ENCODE measurements at places on chromosomes 3 and 15.

GRCh38 chr3:175741951-175742350 is 882.8 kb downstream of the NAALADL2 start:
- no peak for DNase-seq

- no peak for DNase-seq
These were observed 10.0 kb upstream of the CHRNB4 start for GRCh38 chr15:78651007-78651406.

DNA sequence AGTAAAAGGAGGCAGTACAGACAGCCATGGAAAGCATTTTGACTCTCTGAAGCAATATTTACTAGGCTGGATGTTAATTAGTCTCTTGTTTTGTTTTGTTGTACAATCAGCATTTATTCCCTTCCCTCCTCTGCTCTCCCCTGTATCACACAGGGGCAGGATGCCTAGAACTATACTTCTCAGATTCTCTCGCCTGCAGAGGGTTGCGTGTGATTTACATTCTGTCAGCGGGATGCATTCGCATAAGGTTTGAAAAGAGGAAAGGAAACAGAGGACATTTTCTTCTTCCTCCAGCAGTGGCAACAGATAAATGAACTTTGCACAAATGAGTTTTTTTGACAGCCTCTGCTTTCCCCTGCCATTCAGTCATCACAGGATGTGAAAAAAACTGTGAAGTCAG is 188.3 kb downstream of the RSL24D1 start:
- DNase-seq, result no peak

- no peak for DNase-seq
These were observed 91.6 kb upstream of the KLHL25 start for GRCh38 chr15:85886309-85886811.

- no peak for DNase-seq
These were observed 136.2 kb upstream of the PFN2 start for GRCh38 chr3:150106740-150107428.

DNA sequence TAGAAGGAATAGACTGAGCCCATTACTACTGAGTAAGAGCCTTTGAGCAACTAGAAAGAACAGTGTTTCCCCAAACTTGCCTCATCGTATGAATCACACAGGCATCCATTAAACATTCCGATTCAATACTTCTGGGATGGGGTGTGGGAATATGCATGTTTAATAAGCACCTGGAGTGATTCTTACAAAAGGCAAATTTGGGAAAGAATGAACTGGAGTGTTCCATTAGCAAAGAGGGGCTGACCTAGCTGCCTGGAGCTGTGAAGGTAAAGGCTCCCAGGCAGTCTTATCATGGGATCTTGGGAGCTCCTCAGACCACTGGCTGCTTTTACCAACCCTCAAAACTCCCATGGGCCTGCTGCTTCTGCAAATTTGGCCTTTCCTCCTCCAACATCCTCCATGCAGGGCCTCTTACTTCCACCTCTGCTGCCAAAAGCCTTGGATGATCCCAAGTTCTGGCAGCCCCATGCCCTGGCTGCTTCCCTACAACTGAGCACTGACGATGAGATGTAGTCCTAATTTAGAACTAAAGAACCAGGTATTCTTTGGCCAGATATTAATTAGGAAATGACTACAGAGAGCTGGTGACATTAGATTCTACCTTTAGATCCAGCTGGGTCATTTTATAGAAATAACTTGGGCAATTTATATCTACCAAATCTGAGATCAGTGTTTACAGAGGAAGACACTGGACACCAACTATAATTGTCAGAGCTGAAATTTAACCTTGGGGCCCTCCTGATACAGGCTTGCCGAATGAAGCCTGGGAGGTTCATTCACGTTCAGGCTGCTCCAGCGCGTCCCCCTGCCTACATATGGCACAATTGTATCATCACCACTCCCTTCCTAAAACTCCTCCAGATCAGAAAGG is 11.2 kb upstream of the HOMER2 start:
- DNase-seq, result no peak

- DNase-seq, result no peak
These were observed 145.4 kb upstream of the LRRFIP2 start for GRCh38 chr3:37319784-37320183.

DNA sequence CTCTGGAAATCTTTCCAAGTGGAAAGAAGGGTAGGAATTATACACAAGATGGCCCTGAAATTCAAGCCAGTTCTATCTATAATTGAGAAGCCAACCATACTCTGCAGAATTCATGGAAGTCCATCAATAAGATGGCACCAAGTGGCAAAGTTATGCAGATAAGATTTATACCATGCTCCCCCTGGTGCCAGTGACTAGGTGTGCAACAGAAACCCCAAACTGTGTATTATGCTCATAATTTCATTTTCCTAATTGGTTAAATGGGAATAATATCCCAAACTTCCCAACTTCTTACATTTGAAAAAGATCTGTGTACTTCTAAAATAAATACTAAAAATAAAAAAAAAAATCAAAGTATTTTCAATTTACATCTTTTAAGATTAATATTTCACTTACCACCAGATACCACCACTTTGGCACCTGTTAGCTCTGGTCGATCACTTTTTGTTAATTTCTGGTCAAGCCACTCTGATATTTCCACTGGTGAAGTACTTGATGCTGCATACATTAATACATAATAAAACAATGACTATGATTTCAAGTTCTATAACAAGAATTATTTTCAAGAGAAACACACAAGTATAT is 25.9 kb downstream of the ETFA start:
- DNase-seq, result no peak

GRCh38 chr15:88618686-88619085 is 2.5 kb upstream of the AEN start:
- DNase-seq, result no peak

GRCh38 chr3:142275856-142276255 is 50.5 kb upstream of the GK5 start:
- DNase-seq, result no peak

DNA sequence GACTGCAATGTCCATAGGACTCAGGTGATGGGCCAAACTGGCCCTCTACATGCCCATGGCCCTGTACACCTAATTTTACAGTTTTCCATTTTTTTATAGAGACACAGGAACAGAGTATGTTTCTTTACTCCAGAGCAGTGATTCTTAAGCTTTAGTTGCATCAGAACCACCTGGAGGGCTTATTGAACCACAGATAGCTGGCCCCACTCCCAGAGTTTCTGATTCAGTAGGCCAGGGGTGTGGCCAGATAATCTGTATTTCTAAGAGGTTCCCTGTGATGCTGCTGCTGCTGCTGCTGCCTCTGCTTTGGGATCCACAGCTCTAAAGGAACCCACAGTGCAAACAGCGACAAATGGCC is 5.1 kb downstream of the RBP1 start:
- no peak for DNase-seq

DNA sequence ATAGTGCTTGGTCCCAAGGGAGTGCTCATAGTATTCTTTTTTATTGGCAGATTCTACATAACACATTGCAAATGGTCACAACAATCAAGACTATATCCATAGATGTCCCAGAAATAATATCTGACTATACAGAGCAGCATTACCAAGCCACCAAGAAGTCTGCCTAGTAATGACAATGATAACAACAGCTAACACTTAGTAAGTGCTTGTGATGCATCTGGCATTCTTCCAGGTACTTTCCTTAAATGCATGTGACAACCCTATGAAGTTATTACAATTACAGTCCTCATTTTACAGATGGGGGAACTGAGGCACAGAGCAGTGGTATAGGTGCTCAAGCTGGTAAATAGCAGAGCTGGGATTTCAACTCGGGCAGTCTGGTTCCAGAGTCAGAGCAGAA is 49.6 kb upstream of the ICE2 start:
- no peak for DNase-seq

- DNase-seq, result no peak
These were observed 41.4 kb downstream of the PGPEP1L start for GRCh38 chr15:98966091-98966787.

DNA sequence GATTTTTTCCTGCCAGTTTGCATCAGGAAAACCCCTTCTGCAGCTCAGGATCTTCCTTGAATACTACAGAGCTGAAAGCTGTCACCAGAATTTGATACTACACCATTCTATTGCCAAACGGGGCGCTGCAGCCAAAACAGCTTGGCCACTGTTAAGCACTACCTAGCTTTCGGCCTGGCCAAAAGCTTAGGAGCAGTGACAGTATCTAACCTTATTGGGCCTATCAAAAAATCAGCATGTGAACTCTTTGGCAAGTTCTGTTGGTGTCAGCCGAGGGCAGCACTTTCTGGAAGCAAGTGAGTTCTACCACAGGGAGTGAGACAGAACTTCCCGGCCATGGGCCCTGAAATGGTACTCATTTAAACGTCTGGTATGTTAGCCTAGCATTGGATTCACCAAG is 16.1 kb upstream of the GYG1 start:
- no peak for DNase-seq

- DNase-seq, result no peak
These were observed 67.8 kb downstream of the ITGA11 start for GRCh38 chr15:68364028-68364659.

DNA sequence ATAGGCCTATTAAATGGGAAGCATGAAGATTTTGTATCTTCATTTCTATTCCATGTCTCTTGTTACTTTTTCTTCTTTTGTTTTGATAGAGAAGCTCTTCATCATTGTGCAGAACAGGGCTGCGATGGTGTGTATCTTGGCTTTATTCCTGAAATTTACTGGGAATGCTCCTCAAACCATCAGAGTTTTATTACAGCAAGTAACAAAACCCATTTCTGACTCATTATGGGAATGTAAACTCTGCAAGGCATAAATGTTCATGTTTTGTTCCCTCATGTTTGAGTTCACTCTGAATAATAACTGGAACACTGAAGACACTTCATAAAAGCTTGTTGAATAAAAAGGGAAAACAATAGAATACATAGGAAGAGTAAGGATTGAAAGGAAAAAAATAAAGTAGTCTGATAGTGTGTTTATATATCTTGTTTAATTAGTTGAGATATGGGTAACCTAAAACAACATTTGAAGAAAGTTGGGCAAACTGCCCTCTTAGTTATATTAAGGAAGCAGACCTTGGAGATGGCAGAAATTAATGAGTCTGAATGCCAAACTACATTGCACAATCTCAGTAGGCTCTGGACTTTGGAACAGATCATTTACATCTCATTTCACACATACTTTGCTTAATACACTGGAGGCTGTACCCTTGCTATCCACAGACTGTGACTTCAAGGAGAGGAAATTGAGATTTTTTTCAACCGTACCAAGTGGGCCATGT is 521.5 kb downstream of the GRM7 start:
- DNase-seq, result no peak

- DNase-seq, result no peak
These were observed 13.4 kb downstream of the TMEM207 start for GRCh38 chr3:190436331-190436730.

GRCh38 chr15:71747128-71748083 is 62.9 kb upstream of the NR2E3 start:
- no peak for DNase-seq

DNA sequence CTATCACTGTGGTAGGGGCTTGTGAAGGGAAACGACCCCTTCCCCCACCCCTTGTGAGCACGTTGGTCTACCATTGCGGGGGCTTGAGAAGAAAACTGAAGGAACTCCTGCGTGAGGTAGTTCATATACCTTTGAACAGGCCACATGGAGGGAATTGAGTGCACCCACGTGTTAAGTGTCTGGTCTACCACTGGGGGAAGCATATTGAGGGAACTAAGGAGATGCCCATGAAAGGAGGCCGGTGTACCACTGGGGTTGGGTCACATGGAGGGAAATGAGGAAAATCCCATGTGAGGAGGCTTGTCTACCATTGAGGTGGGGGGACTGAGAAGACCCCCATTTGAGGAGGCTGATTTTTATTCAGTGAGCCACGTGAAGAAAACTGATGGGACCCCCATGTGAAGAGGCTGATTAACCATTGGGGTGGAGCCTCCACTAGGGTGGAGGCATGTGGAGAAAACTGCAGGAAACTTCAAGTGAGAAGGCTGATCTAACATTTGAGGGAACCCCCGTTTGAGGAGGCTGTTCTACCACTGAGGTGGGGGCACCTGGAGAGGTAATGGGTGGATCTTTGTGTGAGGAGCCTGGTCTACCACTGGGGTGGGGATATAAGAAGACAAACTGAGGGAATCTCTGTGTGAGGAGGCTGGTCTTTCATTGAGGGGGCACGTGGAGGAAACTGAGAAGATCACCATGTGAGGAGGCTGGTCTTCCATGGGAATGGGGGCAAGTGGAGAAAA is 163.2 kb downstream of the FBLN2 start:
- DNase-seq, result no peak

DNA sequence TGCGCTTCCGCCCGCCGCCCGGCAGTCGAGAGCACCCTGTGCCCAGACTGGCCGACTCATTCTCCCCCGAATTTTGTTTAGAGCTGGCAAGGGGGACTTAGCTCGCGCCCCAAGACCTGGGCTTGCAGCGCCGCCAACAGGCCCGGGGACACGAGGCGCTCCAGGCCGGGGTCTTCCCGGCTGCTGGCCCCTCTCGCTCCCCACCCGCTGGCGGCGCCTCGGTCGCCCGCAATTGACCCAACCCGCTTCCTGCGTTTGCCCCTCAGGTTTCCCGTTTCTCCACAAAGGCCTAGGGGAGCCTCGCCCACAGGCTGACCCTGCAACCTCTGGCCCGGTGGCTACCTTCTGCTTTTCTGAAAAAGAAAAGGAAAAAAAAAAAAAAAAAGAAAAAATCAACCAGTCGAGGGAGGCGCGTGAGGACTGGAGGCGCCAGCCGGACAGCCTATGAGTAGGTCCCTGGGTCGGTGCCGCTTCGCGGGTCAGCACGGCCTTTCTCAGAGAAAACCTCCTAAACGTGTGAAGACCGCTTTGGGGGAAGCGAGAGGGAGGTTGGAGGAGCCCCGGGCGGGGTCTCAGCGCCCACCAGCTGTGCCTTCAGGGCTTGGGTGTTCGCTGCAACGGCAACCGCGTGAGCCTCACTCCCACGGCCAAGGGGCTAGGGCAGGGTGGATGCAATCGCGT is 7.2 kb downstream of the FOXL2 start:
- no peak for DNase-seq

DNA sequence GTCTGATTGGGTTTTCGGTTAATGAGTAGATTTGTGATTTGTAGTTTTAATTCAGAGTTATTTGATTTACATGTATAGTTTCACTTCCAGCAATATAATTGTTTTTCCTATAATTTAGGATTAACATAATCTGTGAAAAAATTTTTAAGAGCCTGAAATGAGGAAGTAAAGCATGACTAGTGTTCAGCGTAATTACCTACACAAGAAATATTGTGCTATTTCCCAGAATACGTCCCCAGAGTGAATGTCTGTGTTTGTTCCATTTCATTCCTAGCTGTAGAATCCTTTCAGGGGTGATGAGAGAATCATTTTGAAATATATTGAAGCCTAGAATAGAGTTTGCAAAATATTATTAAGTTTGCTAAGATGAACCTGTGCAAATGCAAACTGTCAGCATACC is 247.1 kb downstream of the BBX start:
- no peak for DNase-seq

- DNase-seq, result no peak
These were observed 812 bp downstream of the P4HTM start for GRCh38 chr3:48990636-48991469.

DNA sequence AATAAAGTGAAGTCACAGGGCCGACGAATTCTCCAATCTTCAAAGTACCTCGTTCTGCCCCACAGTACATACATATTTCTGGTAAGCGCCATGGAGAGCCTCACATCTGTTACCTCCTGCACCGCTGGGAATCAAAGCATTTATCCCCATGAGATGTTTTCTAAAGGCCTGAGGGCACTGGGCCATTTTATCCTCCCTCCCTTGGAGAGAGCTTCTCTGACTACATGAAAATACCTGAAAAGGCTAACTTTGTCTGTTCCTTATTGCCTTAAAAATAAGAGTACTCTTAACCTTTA is 148.1 kb downstream of the RORA start:
- no peak for DNase-seq

All from activated CD4-positive, alpha-beta T cell treated with anti-CD3 and anti-CD28 coated beads for 24 hours (primary cell).